Right forelimb (tissue), 1 donor: ENCODE measurements at places on chromosomes 6 and 20.

- no peak for DNase-seq
These were observed 7.7 kb downstream of the AMD1 start for GRCh38 chr6:110882274-110882619.

DNA sequence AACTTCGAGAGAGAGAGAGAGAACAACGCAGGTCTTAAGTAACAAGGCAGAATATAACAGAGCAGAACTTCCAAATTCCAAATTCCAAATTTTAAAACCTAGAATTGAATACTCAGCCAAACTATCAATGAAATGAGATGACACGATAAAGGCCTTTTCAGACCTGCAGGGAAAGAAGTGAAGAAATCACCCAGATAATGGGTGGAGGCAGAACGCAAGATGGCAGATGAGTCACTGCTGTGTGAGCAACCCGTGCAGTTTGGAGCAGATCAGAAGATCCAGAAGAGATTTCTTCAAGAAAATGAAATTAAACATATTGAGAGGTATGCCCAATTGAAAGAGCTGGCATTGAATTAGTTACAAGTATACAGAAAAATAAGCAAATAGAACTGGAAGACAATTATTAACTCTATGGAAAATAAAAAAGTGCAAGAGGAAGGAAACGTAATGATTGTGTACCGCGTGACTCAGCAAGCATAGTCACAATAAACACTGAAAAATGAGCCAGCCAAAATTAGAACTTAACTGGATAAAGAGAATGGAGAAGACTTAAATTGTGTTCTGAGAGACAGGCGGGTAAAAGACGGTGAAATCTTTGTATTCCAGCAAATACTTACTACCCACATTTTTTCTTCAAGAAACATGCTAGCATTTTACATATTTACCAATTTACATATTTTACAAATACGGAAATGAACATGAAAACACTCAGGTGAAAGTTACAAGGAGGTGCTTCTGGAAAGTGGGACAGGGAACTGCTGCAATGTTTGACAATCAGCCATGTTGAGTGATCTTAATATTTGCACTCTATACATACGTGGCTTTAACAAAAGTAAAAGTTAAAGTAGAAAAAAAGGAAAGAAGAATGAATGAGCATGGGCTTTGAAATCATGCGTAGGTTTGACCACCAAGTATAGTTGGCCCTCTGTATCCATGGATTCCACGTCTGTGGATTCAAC lies 87.9 kb upstream of the CDYL start:
- DNase-seq = no peak

DNA sequence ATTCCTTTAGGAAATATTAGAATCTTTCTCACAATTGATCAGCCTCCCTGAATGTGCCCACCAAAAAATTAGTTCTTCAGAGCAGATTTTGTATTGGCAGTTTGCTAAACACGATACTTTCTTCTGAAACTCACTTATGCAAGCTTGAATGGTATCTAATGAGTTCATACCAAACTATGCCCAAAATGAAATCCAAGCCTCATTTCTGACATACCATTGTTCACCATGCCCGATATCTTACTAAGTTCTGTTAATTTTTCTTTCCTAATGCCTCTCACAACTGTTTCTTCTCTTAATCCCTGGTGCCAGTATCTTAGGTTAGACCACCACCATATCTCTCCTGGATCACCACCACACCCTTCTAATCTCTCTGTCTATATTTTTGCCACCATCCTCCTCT lies 755.9 kb downstream of the KIF16B start:
- no peak for DNase-seq

- DNase-seq = no peak
These were observed 1.2 kb upstream of the CD164 start for GRCh38 chr6:109383438-109383940.

GRCh38 chr6:100685747-100686146 lies 195.4 kb downstream of the ASCC3 start:
- no peak for DNase-seq

- DNase-seq = no peak
These were observed 59.9 kb upstream of the GNRH2 start for GRCh38 chr20:2983508-2983907.

GRCh38 chr6:150573041-150573681 lies 26.5 kb upstream of the PLEKHG1 start:
- DNase-seq = no peak

- DNase-seq = no peak
These were observed 39.5 kb upstream of the SDHAF4 start for GRCh38 chr6:70527071-70527737.
